ENCODE measurements at places on chromosomes 5 and 9.

GRCh38 chr5:102737161-102737560 is 17.9 kb upstream of the PAM start:
- no peak for DNase-seq

- DNase-seq = no peak
Measured at GRCh38 chr5:67035098-67035740, 161.4 kb downstream of the CD180 start.

- no peak for DNase-seq
Measured at GRCh38 chr9:69357821-69358220, 32.8 kb downstream of the ENTREP1 start.

DNA sequence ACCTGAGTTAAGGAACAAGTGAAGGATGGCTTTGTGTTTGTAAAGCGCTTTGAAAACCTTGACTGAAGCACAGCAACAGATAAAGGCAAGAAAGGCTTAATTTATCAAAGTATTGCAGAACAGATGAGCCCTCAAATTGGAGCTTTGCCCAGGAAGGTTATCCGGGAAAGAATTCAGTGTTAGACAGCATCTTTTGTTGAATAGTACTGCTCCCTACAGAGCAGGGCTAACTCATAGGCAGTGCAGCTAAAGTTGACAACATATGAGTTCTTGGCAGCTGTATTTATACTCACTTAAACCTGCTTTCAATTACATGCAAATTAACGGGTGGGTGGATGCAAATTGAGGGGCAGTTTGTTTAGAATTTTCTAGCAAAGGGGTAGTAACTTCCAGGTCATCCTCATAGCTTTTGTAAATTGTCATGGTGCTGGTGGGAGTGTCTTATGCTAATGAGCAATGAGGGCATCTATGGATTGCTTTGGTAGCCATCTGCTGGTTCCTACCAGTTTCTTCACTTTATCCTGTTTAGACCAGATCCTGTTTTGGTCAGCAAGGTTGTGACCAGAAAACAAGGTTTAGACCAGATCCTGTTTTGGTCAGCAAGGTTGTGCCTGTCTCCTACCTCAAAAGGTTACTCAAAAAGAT is 105.8 kb downstream of the GDA start:
- no peak for DNase-seq

DNA sequence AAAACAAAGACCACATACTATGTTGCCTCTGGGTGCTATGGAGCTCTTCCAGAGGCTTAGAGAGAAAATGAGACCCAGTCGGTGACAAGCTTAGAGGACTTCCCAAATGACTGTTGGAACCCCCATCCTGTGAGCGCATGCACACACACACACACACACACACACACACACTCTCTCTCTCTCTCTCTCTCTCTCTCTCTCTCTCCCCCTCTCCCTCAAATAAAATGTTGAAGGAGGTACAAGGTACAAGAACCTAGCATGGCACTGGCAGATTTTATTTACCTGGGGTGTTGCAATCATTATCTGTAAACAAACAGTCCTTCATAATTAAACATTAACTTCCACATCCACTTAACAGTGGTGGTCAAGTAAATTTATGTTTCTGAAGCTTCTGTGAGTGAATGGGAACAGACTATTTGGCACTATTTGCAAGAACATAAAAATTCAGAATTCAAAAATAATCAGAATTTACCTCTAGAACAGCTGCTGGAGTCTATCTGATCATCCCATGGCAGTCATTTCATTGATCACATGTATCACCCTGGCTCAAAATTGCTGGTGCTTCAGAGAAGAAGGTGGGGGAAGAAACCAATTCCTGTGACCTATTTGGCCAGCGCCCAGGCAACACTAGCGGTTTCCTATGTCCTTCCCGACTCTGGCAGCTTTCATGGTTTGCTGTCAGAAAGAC is 24.9 kb downstream of the TRPM3 start:
- no peak for DNase-seq

- no peak for DNase-seq
Measured at GRCh38 chr5:107869438-107870115, 198.8 kb upstream of the EFNA5 start.

DNA sequence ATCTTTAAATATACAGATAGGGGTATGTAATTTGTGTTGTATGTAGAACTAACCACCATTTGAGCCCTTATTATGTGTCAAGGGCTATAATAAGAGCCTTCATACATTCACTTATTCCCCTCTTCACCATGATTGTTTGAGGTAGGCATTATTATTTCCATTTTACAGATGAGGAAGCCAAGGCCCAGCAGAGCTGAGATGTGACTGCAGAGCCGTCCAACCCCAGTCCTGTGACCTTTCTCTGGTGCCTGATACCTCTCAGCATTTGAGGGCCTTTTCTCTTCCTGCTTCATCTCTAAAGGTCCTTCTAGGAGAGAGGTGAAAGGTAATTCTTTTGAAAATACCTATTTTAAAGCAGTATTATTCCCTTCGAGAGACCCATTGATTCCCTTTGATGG is 37.3 kb downstream of the PIP5K1B start:
- DNase-seq = no peak

GRCh38 chr9:977838-978830 is 1.7 kb downstream of the DMRT3 start:
- no peak for DNase-seq

GRCh38 chr9:21549251-21549765 is 67.2 kb upstream of the IFNE start:
- DNase-seq = no peak

GRCh38 chr5:146005723-146006122 is 69.3 kb downstream of the SH3RF2 start:
- DNase-seq = no peak

DNA sequence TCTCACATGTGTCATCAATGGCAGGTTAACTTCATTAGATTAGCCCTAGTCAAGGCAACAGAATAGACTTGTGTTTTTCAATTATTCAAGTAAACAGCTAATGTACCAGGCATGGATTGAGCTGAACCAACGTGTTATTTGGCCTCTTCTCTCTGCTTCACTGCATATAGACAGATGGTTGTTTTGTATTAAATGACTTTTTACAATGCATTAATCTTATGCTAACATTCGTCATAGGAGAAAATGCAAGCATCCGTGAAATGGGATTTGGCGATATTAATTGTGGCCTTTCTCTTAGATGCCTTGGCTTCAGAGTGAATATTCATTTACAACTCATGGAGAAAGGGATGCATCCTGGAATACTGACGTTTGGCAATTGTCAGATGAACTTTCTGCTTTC is 208.0 kb downstream of the KCTD16 start:
- DNase-seq = no peak

GRCh38 chr9:61665829-61666228 is 476.0 kb downstream of the SPATA31A7 start:
- no peak for DNase-seq

DNA sequence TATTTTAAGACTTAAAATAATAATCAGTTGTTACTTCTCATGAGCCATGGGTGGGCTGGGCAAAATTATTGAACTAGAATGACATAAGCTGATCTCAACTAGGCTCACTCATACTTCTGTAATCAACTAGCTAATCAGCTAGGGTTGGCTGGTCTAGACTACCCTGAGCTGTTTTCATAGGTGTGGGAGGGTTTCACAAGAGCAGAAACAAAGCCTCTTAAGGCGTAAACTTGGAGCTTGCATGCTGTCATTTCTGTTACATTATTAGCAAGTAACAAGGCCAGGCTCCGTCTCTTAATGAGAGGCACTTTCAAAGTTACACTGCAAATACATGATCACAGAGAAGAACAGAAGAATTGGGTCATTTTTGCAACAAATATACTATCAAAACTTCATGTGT is 57.2 kb upstream of the GHR start:
- no peak for DNase-seq

DNA sequence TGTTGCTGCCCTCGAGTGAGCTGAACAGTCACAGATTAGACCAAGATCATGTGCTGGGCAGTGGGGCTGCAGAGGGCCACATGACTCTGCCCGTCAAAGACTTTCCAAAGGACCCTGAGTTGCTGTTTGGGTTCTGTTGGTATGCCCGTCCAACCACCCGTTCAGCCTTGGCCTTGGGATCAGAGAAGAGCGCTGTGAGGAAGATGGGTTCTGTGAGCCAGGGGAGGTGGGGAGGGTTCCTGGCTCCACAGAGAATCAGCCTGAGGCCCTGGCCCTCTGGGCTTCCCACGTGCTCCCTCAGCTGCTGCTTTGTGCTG is 72.6 kb downstream of the RGS3 start:
- DNase-seq = no peak

GRCh38 chr5:69494452-69494851 is 1.9 kb downstream of the OCLN start:
- DNase-seq = no peak

DNA sequence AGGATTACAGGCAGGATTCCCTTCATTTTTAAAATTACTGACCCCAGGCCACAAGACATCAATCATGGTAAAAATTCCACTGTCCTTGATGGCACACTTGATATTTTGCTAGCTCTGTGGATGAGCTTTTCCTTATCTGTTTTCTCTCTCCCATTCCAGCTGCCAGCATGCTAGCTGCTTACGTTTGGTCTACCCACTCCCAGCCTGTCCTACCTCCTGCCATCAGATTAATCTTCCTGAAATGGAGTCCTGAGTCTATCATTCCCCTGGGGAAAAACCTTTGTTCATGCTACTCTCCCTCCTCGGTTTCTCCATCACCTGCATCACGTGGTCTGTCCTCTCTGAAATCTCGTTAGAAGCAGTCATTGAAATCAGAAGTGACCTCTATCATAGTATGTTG is 108.9 kb downstream of the F2RL2 start:
- DNase-seq = no peak

DNA sequence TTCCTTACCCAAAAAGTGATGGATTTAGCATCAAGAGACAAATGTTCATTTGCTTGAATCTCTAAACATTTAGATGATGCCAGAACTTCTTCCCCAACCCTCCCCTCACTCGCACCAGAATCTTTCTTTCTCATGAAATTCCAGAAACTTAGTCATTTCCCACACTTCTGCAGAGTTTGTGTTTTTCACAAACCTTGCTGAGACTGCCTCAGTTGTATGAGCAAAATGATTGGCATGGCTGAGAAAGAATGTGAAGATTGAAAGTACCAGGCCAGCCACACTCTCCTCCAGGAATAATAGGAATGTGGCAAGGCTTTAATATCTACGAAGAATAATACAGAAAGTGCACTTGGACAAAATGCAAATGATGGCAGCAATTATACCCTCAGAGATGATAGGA is 428.3 kb upstream of the CDH6 start:
- DNase-seq = no peak

GRCh38 chr5:65482296-65482735 is 596 bp upstream of the ADAMTS6 start:
- no peak for DNase-seq

DNA sequence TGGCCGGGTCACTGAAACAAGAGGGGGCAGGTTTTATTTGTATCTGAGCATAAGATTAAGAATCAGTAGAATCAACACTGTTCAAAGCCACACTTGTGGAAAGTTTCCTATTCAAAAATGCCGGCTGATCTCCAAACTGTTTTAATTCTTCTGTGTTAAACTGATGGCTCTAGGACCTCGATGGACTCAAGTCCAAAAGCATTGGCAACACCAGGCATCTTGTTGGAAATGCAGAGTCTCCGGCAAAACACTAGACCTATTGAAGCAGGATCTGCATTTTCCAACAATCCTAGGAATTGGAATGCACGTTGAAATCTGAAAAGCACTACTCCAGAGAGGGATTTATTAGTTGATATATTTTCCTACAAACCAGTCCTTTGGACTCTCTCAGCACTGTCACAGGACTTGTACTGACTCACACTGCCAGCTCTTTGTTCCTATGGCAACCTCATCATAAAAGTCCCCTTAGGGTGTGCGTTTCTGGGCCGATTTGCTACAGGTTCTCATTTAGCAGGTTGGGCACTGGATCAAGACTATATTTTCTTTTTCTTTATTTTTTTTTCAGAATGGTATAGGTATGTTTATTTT is 48.1 kb upstream of the PCA3 start:
- no peak for DNase-seq

GRCh38 chr9:15509931-15510788 is 610 bp downstream of the PSIP1 start:
- DNase-seq = peak; percentile 37

DNA sequence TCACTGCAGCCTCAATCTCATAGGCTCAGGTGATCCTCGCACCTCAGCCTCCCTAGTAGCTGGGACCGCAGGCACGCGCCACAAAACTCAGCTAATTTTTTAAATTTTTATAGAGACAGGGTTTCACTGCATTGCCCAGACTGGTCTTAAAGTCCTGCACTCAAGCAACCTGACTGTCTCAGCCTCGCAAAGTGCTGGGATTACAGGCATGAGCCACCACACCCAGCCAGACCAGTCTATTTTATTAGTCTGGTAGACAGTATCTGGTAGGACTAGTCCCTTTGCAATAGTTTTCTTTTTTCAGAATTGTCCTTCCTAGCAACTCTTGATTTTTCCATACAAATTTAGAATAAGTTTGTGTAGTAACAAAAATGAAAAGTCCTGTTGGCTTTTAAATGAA is 14.1 kb upstream of the GPR150 start:
- no peak for DNase-seq

DNA sequence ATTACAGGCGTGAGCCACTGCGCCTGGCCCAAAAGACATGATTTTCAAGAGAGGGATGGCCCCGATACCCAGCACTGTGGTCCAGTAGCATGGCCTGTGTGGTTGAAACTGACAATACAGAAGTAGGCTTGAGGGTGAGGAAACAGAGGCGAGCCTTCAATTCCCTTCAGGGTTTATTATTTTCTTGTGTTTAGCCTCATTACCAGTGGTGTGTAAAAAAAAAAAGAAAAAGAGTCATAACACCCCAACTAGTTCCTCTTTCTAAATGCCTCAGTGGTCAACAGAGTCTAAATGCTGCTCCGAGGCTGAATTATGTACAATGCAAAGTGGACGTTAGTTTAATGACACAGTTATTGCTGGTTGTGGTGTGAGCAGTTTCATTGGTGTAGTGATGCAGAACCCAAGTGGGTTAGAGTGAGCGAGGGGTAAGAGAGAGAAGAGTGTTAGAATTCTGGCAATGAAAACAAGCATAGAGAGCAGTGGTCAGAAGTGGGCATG is 58.8 kb downstream of the SNX30 start:
- no peak for DNase-seq

- DNase-seq = no peak
Measured at GRCh38 chr5:159094745-159095144, 5.0 kb downstream of the EBF1 start.

DNA sequence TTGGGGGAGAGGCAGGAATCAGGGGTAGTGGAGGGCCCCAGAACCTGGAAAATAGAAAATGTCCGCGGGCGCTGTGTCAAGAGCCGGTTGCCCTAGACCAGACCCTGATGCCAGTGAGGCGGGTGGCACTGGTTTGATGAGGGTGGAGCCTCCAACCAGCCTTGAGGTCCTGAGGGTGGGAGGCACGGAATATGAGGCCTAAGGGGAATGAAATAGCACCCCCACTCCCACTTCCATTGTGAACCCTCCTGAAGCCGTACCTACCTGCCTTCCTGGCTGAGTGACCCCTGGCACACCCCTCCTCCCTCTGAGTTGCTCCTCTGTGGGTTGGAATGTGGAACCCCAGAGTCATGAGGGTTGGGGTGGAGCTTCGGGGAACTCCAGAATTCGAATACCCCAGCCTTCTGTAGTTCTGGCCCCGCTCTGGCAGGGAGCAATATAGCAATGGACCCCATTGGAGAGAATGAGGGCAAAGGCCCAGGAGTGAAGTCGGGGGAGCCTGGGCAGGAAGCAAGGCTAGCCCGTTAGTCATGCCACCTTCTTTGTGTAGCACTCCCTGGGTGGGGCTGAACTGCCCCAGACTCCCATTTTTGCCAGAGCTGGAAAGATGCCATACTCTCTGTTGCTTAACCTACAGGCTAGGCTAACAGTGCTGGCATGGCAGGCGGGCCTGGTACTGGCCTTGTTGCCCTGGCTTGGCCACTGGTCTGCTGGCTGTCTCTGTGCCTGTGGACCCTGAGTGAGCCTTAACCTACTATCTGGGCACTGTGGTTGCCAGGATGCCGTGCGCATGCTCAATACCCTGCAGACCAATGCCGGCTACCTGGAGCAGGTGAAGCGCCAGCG is 1.0 kb downstream of the FPGS start:
- DNase-seq = no peak
